ENCODE measurements at places on chromosomes 7 and 10.

DNA sequence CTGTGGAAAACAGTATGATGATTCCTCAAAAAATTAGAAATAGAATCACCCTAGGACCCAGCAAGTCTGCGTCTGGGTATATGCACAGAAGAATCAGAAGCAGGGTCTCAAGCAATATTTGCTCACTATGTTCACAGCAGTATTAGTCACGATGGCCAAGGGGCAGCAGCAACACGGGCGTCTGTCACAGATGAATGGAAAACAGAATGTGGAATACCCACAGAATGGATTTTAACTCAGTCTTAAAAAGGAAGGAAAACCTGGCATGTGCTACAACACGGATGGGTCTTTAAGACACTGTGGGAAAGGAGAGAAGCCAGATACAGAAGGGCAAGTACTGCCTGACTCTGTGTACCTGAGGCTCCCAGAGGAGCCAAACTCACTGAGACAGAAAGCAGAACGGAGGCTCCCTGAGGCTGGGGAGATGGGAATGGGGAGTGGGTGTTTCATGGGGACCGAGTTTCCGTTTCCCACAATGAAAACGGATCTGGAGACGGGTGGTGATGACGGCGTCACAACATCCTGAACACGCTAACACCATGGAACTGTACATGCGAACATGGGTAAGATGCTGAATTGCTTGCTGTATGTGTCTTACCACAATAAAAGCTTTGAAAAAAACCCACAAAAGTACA lies 36.7 kb upstream of the INPP5A start:
- DNase-seq: no peak

GRCh38 chr10:124138883-124139348 lies 45.5 kb upstream of the CHST15 start:
- no peak for DNase-seq

- no peak for DNase-seq
Observed at GRCh38 chr10:37379991-37380390, 254.6 kb downstream of the ANKRD30A start.

- DNase-seq: no peak
Observed at GRCh38 chr7:64613653-64614052, 50.8 kb upstream of the ZNF680 start.

- no peak for DNase-seq
Observed at GRCh38 chr10:8439040-8439439, 384.6 kb downstream of the GATA3 start.

GRCh38 chr10:65891073-65891981 lies 1034.5 kb upstream of the LRRTM3 start:
- DNase-seq: no peak
